ENCODE measurements at places on chromosomes 4 and X.

GRCh38 chr4:113935190-113935589 lies 44.3 kb downstream of the ARSJ start:
- no peak for DNase-seq

- no peak for DNase-seq
Measured at GRCh38 chr4:176545872-176546271, 226.1 kb downstream of the SPCS3 start.

DNA sequence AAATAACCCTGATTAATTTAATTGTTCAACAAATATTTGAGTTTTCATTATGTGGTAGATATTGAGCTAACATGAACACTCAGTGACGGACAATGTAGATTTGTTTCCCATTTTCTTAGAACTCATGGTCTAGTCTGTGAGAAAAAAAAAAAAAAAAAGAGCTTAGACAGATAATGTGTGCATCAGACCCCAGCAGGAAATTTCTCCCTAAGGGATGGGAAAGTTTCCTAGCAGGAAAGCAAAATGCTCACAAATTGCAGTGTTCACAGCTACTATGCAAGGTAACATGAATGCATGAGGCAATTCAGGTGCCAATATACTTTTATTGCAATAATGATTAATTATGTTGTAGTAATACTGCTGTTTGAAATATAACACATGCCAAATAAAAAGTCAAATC lies 843.2 kb upstream of the SLIT2 start:
- no peak for DNase-seq

DNA sequence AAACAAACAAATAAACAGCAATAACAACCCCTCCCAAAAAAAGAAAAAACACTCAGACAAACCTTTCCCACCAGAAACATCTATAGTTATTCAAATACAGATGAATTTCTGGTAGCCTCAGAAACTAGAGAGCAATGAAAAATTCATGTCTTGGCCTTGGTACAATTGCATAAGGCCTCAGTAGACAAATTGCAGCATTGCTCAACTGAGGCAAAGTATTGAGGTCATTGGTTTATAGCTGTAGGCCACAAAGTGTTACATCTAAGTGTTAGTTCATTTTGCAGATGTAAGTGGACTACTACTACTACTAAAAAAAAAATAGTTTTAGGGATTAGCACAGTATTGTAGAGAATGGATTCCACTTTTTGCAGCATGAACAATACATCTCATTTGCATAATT lies 2268.3 kb downstream of the ARAP2 start:
- no peak for DNase-seq

DNA sequence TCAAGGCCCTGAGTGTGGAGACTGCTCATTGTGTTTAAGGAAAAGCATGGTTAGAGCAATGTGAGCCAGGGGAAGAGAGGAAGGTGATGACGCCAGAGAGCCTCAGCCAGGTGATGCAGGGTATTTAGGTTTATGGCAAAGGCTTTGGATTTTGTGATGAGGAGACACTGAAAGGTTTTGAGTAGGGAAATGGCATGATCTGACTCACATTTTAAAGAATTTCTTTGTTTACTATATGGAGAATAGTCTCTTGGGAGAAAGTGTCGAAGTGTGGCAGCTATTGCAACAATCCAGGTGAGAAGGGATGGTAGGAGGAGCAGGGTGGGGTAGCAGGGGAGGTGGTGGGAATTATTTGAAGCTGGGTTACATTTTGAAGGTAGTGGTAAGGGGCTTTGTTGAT lies 293.4 kb upstream of the IGFBP7 start:
- DNase-seq = no peak

GRCh38 chr4:119930546-119930945 lies 136.1 kb downstream of the MAD2L1 start:
- DNase-seq = no peak

GRCh38 chr4:120299631-120300030 lies 233.0 kb upstream of the MAD2L1 start:
- DNase-seq = no peak

GRCh38 chrX:10811111-10811510 lies 190.7 kb upstream of the MID1 start:
- DNase-seq = no peak

DNA sequence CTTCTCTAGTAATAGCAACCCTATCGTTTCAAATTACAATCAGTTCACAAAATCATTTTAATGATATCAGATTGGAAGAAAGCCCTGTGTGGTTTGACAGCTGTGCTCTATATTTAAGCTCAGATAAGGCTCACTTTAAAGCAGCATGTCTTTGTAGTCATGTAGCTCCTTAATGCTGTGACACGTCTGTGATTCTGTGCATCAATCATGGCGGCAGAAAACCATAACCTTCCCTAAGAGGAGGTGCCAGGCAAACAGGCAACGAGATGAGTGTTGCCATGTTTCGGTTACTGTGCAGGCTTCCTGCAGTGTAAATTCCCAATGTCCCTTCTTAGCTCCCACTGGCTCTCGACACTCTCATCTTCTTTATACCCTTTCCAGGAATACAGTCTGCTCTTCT lies 212.7 kb downstream of the GRID2 start:
- no peak for DNase-seq

GRCh38 chrX:8879750-8880149 lies 78.6 kb upstream of the FAM9A start:
- DNase-seq = no peak

- DNase-seq = no peak
Measured at GRCh38 chr4:183429489-183429888, 14.9 kb upstream of the CDKN2AIP start.
